ENCODE measurements at places on chromosomes 5 and 9.

DNA sequence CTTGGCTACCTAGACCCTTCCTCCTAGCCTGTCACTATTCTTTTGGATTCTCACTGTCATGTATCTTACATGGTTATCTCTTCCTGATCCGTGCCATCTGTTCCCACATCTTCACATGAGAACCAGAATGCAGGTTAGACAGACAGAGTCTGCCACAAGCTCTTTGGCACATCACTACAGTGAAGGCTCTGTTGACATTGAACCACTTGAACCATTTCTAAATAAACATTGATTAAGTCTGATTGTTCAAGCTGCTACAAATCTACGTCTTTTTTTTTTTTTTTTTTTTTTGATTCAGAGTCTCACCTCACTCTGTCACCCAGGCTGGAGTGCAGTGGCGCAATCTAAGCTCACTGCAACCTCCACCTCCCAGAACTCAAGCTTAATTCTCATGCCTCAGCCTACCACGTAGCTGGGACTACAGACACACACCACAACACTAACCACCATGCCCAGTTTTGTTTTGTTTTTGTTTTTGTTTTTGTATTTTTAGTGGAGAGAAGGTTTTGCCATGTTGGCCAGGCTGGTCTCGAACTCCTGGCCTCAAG is 85.1 kb upstream of the LRRTM2 start:
- no peak for DNase-seq

- no peak for DNase-seq
These were observed 81.2 kb upstream of the NAA35 start for GRCh38 chr9:85859765-85860164.

GRCh38 chr9:16133556-16134227 is 580.8 kb downstream of the CCDC171 start:
- DNase-seq, result no peak

DNA sequence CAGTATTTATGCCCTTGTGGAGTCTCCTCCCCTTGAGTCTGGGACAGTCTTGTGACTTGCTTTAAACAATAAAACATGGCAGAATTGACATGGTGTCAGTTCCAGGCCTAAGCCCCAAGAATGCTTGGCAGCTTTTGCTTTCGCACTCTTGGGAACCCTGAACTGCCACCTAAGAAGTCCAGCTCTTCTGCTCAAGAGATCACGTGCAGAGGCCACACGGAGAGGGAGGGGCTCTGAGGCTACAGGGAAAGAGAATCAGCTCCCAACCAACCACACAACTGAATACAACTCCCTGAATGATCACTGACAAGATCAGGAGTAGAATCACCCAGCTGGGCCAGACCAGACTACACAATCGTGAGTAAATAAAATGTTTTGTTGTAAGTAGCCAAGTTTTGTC is 97.6 kb downstream of the MED27 start:
- no peak for DNase-seq

DNA sequence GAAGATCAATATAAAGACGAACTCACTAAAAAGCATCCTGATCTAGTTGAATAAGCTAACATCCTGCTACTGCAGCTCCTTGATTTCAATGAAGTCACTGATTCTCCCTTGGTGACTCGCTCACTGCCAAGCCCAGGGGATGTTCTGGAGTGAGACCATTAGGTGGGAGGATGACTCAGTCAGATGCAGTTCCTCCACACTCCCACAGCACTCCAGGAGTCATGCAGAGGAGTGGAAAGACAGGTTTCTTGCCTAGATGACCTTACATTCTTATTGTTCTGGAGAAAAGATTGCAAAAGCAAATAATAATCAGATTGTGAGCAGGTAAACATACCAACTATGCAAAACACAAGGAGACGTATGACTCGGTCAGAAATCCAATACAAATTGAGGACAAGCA is 15.3 kb downstream of the GCNT4 start:
- DNase-seq, result peak; percentile 37

DNA sequence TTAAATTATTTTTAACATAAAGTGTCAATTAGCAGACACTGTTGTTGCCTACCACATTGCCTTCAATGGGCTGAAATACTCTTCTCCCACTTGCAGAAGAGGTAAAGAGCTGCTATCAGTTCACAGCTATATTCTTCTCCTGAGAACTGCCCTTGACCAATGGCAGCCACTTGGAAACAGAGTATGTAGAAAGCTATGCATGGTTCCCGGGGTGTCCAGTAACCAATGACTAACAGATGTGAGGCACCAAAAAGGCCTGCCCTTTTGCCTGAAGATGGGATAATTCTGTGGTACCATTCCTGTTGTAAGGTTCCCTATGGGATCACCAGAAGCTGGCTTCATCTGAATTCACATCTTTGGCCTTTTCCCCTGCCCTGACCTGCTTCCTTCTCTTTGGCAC is 181.4 kb upstream of the MAP3K1 start:
- DNase-seq, result no peak

DNA sequence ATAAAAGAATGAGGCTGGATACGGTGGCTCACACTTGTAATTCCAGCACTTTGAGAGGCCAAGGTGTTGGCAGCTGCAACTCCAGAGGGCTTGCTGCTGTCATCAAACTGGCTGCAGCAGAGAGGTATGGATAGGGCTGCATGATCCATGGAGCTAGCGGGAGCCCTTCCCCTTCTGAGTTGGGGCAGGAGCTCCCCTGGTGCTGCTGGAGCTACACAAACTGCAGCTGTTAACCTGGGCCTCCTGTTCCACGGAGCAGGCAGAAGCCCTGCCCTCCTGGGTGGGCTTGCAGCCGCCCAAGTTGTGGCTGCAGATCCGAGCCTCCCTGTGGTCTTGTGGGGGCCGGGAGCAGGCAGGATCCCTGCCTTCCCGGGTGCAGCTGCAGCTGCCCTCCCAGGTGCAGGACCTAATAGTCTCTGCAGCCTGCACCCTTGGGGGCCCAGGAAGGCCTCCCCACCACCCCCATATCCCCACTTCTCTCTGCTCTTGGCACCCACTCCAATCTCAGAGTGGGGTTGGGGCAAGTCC is 15.8 kb downstream of the CDC25C start:
- no peak for DNase-seq

DNA sequence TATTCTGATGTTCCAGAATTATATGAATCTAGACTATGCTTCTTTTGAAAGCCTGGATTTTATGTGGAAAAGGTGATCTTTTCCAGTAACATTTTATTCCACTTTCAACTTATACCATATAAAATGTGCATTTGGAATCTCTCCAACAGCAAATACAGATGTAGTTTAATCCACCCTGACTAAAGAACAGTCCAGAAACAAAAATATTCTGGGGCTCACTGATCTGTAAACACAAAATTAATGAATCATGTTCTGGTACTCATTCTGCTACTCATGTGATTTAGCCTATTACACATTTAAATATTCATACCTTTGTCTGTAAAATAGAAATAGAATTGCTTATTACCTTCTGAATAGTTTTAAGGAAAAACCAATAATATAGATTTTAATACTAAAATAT is 125.8 kb downstream of the ARRDC3 start:
- no peak for DNase-seq

DNA sequence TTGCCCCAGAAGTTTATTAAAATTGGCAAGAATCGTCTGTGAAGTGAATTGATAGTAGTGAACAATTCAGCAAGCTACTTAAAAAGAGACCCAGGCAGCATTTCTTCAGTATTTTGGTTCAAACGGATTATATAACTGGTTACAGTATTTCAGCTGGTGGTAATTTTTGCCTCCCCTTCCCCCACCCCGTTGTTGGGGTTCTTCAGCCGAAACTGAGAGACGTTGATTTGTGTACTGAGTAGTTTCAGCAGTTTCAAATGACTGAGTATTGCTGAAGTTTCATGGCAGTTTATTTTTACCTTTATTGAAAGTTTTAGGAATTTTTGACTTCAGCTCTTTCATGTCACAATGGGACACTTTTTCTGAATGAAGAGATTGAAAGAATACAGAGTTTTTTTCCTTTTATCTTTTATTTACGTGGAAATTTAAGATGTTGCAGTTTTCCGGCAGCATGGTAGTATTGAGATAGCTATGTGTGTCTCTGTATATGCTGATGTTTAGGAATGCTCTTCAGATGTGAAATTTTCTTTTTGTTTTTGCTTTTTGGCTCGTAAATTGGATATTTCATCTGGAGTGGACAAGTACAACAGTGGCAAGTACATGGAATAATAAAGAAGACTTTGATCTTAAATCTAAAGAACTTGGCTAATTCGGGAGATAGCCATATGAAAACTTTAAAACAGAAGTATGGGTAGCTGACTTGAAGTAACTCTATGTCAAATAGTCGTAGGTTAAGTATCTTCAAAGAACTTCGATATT is 1.9 kb downstream of the GPBP1 start:
- peak; percentile 27 for DNase-seq

- DNase-seq, result no peak
These were observed 371.5 kb downstream of the ADGRV1 start for GRCh38 chr5:90930062-90930461.

DNA sequence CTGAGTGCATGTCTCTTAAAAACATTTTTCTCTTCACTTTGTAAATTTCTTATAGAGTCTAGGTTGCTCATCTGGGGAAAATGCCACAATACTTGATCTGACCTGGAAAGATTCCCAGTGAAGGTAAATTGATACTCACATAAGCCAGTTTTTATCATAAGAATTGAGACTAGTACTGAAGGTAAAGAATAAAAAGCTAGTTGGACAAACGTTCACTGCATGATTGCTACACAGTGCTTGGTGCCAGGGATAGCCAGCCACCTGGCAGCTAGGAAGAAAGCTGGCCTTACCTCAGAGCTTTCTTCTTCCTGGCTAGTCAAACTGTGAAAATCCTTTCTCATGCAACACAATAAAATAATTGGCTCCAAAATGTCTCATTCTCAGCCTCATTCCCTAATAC is 77.1 kb downstream of the MUSK start:
- DNase-seq, result no peak

DNA sequence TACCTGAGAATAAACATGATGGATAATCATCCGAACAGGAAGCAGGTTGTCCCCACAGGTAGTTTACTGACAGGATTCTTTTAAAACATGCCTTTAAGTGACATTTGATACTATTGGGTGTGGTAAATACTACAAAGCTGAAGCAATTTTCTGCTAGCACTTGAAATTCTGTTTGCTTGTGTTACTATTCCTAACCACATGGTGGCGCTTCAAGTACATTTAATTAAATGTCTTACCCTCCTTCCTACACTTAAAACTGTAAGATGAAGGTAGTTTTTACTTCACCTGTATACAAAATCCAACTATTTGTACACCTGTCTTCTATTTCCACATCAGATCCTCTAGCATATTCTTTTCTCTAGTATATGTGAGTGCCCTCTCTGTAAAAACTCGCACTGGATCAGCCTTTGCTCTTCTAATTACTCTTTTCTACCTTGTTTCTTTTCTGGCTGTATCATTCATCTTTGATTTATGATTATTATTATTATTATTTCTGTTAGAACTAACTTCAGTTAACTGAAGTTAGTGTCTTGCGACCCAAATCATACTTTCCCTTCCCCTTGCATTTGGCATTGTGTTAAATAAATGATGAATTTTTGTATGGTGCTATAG is 18.4 kb downstream of the SLC25A46 start:
- DNase-seq, result peak; percentile 19

GRCh38 chr5:13946111-13946510 is 1.6 kb upstream of the DNAH5 start:
- DNase-seq, result no peak
